ENCODE measurements at places on chromosomes 6 and 20.

DNA sequence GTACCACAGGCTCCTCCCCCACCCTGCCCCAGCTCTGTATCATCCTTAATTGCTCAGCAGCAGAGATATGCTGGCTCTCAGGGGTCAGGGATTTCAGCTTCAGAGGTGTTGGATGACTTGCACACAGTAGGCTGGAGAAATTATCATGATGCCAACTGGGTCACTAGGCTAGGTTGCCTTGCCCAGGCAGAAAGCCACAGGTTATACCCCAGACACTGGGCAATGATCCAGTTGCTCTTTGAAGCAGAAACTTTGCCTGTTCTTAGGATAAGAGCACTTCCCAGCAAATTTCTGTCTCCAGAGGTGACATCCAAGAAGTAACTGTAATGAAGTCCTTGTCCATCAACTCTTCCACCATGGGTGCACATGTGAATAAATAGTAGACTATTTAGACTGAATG, 38.3 kb upstream of the SCML4 start:
- no peak for DNase-seq

DNA sequence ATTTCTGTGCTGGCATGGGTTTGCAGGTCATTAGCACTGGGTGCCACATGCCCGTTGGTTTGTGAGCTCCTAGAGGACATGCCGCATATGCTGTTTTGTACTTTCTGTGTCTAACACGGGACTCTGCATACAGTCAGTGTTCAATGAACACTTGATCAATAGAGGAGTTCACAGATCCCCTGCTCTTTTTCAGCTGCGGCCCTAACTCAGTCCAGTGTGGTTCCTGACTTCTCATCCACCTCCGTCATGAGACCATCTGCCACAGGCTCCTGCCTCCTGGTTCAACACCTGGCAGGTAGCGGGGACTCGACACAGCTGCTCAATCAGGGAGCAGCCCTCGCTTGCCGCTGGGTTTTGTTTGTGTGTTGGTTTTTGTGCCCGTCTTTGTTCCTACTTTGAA, 13.8 kb upstream of the BMP7 start:
- no peak for DNase-seq

DNA sequence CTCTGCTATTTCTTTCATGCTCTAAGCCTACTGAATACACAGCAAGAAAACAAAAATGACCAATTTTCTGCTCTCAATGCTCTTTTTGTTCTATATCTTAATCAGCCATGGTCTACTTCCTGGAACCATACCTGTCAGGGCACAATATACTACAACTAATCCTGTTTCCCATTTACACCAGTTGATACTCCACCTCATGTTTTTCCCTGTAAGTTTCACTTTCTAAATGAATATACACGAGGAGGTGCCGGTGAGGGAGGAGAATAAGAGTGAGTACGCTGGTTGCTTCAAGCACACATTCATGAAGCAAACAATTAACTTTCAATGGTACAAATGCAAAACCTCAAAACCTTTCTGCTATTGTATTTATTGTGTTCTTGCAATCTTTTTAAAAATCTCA, 443.1 kb upstream of the ID4 start:
- DNase-seq: no peak

DNA sequence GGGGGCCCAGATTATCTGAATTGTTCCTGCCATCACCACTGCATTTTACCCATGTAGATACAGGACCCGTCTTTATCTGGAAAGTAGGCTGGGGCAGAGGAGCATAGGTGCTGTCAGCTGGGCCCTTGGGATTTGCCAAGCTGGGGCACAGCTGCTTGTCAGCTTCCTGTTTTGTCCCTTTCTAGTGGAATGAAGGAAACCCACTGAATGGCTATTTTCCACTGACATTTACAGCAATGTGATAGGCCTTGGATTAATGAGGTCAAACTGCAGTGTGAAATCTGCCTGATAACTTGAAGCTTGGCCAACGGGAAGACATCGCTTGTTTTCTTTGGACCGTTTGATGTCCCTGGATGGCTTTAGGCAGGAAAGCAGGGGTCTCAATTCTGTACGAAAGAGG, 6.7 kb downstream of the PPP1R16B start:
- no peak for DNase-seq

GRCh38 chr6:142154336-142154735, 7.3 kb downstream of the VTA1 start:
- no peak for DNase-seq

- no peak for DNase-seq
These were observed 73.5 kb downstream of the TMEM242 start for GRCh38 chr6:157249826-157250225.

DNA sequence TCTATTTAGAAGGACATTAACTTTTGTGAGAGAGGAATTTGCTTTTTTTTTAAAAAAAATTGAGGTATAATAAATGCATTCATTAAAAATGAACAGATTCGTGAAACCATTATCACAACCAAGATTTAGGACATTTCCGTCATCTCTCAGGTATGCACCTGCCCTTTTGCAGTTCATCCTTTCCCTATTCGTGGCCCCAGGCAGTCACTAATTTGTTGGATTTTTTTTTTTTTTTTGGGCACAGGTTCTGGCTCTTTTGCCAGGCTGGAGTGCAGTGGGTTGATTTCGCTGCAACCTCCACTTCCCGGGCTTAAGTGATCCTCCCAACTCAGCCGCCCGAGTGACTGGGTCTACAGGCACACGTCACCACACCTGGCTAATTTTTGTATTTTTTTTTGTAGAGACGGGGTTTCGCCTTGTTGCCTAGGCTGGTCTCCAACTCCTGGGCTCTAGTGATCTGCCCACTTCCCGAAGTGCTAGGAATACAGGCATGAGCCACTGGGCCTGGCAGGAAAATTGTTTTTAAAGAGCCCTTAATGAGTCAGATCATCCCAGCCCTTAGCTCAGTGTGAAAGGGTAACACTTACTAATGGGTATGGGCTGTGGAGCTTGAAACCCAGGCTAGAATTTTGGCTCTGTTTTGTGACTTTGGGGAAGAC, 9.2 kb downstream of the PHF3 start:
- DNase-seq: no peak

- DNase-seq: no peak
These were observed 83.8 kb downstream of the UST start for GRCh38 chr6:148830614-148831013.

- no peak for DNase-seq
These were observed 87.5 kb downstream of the SAMD5 start for GRCh38 chr6:147595961-147596360.

GRCh38 chr20:55684578-55684977, 320.7 kb downstream of the CBLN4 start:
- no peak for DNase-seq

GRCh38 chr6:128206610-128207426, 306.0 kb upstream of the THEMIS start:
- DNase-seq: no peak

DNA sequence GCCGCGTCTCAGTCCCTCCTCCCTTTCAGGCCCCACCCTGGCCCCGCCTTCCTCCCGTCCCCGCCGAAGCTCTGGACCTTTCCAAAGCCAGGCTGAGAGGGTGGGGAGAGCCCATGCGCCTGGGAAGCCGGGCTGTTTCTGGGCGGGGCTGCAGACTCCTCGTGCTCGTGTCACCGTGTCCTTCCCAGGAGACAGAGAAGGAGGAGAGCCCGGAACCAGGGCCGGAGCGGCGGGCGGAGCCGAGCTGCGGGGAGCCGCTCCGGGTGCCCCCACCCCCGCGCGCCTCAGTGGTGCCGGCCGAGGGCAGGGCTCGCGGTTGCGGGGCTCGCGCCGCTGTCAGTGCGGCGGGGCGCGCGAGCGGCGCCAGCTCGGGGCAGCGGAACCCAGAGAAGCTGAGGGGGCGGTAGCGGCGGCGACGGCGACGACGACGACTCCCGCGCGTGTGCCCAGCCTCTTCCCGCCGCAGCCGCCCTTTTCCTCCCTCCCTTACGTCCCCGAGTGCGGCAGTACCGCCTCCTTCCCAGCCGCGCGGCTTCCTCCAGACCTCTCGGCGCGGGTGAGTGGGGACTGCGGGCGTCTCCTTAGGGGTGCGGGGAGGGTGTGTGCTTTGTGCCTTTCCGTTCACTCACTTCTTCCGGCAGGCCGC, at the start of gene RALY:
TSS of gene RALY (plus strand) at position 336 of the 646 bp plus-strand sequence. CDS start 78,164 bp downstream, outside the sequence.
- DNase-seq: no peak

DNA sequence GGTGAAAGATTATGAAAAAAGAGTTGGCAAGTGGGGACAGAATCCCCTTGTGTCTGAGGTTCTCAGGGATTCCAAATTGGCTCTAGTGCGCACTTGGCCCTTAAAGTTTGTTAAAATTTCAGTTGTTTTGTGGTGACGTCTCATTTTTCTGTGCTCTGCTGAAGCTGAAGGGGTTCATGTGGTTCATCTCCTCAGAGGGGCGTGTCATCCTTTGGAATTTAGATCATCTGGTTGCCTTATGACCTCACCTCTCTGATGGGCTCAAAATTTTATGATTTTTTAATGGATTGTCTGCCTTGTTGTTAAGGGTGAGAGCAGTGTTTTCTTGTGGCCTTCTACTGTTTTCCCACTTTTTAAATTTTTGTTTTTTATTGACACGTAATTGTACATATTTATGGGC, 20.3 kb downstream of the CYB5R4 start:
- no peak for DNase-seq

DNA sequence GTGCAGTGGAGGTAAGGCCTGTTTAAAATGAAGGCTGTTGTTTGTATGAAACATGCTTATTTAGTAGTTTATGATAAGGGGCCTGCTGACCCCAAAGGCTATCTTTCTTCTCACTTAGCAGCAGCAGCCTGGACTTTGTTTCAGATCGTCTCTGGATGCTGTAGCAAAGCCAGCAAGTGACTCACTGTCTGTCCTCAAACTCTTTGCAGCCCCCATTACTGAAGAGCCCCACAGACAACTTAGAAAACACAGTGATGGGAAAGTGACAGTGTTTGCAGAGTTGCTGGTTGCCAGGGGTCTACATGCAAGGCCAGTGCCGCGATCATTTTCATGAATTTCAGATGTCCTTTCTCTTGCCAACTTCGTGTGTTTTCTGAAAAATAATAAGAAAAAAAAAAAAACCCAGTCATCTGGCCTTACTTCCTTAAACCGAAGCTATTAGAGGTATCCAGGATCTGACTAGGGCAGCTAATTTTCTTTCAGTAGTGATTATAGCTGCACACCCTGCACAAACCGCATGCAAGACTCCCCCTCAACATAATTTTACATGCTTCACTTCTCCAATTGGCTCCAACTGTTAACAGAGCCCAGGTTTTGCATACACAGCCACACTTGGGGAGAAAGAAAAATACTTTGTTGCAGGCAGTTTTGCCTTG, 11.6 kb upstream of the F13A1 start:
- DNase-seq: no peak

DNA sequence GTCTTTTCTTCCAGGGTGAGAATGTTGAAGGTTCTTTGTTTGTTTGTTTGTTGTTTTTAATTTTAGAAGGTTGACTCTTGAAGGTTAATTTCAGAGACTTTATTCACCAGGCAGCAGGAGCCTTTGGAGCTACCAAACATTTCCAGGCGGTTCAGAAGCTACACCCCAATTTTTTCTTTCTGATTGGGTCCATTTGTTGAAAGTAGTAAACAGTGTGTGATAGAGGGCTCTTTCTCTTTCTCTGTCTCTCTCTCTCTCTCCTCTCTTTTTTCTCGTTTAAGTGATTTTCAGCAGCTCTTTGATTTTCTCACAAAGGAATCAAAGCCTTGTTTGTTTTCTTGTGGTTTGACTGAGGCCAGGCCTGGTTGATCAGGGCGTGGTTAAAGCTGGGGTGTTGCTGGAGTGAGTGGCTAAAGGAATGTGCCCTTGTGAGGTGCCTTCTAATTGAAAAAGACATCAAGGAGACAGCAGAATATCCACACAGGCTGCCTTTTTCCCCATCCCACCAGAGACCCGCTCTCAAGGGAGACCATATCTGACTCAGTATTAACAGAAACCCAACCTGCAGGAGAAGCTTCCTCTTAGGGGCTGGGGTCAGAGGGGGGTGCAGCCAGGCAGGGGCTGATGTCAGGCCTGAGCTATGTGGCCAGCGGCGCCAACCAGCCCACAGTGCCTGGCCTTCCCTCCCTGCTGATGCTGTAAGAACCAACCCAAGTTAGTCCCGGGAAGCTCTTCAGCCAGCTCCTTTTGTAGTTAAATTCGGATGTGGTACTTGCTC, 40.4 kb upstream of the NAA20 start:
- peak; percentile 32 for DNase-seq

- DNase-seq: no peak
These were observed 470.5 kb upstream of the CITED2 start for GRCh38 chr6:139844907-139845306.

DNA sequence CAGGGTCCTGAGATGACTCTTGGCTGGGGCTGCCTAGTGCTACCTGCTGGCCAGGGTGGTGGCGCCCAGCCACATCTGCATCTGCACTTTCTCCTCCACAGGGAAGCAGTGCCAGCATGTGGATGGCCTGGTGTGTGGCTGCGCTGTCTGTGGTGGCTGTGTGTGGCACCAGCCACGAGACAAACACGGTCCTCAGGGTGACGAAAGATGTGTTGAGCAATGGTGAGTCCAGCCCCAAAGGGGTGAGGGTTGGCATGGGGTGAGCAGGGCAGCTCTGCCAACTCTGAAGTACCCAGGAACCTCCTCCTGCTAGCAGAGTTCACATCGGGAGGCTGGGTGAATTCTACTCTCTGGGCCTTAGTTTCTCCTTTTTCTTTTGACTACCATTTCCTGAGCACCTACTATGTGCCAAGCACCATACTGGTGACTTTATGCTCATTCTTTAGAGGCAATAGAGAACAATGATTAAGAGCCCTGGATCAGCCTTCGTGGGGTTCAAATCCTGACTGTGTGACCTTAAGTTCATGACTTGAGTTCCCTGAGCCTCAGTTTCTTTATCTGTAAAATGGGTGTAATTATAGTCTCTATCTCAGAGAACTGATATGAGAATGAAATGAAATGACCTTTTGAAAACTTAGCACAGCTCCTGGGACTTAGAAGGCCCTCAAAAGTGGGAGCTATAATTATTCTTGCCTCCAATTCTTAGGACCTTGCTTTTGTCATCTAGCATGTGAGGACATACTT, 2.1 kb downstream of the BPIFB4 start:
- no peak for DNase-seq

GRCh38 chr6:85464722-85465150, 14.9 kb downstream of the NT5E start:
- peak; percentile 96 for DNase-seq

DNA sequence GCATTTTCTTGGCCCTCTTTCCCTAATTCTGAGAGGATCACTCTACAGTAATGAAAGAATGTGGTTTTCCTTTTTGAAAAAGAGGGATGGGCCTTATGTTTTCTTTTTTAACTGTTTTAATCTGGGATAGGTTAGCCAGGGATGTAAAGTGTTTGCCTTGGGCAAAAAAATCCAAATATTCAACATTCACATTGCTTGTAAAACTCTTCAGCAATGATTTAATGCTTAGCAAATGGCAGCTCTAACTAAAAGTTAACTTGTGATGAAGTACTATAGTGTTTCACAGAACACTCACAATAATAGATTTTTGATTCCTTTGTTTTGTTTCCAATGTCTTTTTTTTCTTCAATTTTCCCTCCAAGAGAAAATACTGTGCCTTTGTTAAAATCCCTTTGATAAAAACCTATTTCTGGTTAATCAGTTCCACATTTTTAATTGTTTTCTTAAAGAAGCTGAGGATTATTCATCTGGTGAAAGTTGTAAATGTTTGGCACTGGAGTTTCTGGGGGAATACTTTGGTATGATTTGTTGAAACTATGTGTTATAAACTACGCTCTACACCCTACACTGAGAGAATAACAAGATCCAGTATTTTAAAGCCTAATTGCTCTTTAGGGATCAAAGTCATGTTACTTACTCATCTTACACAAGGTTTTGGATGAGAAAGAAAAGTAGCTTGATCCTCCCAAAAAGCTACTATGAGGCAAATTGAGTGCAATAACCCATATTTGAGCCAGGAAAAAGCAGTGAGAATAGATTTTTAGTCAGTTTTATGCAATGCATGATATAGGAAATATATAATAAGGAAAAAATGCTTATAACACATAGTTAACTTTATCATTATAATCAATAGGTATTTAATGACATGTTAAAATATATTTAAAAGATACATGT, 335.8 kb downstream of the EPHA7 start:
- no peak for DNase-seq

- no peak for DNase-seq
These were observed 87.6 kb downstream of the BTBD9 start for GRCh38 chr6:38552121-38552520.

All from SW 1271 (cell line).